ENCODE measurements at places on chromosomes 1 and 21.

DNA sequence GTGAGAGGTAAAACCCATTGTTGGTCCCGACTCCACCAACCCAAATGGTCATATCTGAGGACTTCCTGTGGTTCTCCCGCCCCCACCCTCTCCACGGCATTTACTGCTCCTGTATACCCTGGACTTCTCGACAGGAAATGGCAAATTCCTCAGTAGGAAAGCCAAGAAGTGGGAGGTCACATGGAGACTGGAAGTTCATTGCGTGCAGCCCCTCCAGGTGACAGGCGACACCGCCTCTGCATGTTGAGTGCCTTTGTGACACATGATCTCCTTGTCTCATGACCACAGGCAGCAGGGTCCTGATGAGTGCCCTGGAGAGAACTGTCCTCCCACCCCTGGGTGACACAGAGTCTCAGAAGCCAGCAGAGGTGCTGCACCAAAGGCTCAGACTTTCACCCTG is 24.2 kb downstream of the ERG start:
- no peak for DNase-seq

DNA sequence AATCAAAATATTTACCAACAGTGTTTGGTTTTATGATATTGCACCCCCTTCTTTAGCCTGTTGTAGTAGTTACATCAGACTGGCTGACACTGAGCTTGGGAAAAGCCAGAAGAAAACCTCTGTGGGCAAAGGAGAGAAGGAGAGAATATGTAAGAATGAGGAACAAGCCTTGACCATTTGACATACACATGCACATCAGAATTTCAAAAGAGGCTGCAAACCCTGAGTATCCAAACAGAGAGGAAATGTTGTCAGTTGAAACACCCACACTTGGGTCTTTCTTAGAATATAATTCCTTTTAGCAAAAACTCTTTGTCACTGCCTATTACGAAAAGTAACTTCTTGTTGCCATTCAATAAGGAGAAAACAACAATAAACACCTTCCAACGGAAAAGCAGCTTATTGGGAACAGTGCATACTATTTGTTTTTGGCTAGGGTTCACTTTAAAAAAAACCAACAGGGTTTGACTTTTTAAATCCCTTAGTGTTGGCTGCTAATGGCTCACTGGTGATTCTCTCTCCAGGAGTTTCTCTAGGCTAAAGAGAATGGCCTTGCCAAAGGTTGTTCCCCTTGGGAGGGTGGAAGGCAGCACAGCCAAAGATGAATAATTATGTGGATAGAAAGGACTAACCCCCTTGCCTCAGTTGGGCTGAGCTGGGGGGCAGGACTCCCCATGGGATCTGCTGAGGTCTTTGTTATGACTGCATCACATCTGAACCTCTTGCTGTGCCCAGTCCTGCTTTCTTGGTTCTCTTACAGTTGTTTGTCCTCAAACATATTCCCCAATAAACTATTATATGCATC is 48.9 kb downstream of the GORAB start:
- no peak for DNase-seq

DNA sequence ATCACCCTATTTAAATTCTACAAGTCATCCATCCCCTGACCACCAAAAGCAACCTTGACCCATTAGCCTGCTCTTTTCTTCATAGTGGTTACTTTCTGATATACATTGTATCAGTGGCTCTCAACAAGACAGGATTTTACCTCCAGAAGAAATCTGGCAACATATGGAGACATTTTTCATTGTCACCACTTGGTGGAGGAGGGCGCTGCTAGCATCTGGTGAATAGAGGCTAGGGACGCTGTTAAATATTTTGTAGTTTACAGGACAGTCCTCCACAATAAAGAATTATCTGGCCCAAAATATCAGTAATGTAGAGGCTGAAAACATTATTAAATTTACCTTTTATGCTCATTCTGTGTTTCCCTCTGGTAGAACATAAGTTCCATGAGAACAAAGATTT is 6.1 kb downstream of the HSPA13 start:
- no peak for DNase-seq

DNA sequence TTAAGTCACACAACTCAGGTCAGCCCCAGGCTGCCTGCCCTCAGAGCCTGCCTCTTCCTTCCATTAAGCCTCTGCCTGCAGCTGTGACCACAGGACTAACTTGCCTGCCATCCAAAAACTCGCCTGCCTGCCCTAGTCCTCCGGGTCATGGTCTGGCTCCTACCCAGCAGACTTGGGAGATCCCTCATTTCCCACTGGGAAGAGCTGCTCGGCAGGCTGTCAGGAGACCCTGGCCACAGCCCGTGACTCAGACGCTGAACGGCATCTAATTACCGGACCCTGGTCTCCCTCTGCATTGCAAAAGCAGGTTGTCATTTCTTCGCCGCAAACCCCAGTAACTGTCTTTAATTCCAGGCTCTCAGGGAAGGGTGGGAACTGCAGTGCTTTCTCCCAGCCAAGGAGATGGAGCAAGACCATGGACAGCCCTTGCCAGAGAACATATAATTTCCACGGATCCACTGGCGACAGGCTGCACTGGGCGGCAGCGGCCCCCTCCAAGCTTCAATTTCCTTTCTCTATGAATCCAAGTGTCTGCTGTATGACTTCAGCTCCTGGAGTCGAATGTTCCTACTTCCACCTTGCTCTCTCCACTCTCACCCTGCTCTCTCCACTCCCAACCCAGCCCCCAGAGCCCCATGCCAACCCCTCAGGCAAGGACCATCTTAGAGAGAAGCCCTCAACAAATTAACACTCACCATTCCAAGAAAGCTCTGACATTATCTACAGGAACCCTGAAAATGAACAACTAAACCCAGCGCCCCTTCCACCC is 20.4 kb downstream of the OLFML2B start:
- no peak for DNase-seq

- DNase-seq, result no peak
Observed at GRCh38 chr1:43366179-43366578, 1.6 kb downstream of the ELOVL1 start.

- peak; percentile 57 for DNase-seq
Observed at GRCh38 chr1:41726899-41727748, 191.6 kb downstream of the HIVEP3 start.

DNA sequence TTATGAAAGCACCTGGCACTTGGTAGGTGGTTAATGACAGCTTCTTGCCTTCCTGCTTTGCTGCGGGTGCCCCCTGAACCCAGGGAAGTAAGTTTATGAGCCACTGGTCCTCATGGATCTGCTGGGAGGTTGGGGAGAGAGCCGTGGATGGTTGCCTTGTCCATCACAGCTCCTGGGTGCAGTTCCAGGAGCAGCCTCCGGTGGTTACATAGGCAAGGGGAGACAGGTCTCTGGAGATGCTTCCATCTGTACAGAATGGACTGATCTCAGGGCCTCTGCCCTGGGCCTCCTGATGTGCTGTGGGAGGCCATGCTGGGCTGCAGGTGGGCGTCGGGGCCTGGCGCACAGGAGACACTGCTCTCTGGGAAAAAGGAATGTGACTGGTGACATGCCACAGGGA is 31.6 kb upstream of the ARHGEF10L start:
- no peak for DNase-seq

- DNase-seq, result peak; percentile 89
Observed at GRCh38 chr1:53946252-53947171, at the start of gene LRRC42. TSS of gene LRRC42 (plus strand) at chr1:53946350. CDS start at chr1:53952000, 5,650 bp downstream.

GRCh38 chr21:42346866-42347600 is 3.8 kb downstream of the TFF2 start:
- no peak for DNase-seq

DNA sequence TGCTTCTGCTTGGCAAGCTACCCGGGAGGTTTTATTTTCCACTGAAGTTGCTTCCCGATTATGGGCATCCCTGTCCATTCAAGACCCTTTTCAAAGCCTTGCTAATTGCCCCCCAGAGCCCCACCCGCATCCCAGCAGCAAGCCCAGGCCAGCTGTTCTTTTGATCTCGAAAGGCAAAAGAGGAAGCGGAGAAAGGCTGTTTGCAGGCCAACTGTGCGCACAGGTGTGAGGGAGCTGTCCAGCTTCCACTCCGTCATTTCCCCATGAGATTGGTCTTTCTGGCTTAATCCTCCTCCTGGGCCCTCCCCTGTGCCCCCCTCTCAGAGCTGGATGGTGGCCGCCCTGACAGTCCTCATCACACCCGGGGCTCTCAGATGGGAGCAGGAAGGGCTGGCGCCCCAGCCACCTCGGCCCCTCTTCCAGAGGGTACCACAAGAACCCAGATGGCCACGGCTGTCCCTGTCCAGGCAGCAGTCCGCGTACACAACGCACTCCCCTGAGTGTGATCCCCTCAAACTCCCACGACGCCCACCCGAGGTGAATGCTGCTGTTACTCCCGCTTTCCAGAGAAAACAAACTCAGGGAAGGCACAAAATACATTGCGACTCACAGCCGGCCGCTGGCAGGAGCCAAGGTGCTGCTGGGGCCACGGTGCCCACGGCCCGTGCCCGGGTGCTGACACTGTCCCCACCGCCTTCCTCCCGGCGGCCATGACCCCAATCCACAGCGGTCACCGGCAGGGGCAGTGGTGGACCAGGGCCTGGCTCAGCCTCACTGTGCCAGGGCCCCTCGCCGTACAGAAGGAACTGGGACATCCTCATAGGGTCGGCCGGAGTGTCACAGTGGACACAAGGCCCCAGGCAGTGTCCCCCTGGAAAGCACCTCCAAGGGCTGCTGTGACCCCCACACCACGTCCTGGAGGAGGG is 121.9 kb downstream of the CRYAA start:
- DNase-seq, result no peak

DNA sequence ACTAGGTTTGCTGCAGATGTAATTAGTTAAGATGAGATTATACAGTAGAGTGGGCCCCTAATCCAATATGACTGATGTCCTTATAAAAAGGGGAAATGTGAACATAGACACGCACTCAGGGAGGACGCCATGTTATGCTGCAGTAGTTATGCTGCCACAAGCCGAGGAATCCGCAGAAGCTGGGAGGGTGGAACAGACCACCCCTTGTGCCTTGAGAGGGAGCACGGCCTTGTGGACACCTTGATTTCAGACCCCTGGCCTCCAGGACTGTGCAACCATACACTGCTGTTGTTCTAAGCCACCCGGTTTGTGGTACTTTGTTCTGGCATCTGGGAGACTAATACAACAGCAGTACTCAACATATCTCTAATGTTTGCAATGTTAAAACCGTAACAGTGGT is 57.9 kb upstream of the HIVEP3 start:
- no peak for DNase-seq

GRCh38 chr1:226026833-226027232 is 27.7 kb upstream of the SDE2 start:
- DNase-seq, result no peak

GRCh38 chr21:21458124-21458631 is 460.0 kb downstream of the NCAM2 start:
- DNase-seq, result no peak

DNA sequence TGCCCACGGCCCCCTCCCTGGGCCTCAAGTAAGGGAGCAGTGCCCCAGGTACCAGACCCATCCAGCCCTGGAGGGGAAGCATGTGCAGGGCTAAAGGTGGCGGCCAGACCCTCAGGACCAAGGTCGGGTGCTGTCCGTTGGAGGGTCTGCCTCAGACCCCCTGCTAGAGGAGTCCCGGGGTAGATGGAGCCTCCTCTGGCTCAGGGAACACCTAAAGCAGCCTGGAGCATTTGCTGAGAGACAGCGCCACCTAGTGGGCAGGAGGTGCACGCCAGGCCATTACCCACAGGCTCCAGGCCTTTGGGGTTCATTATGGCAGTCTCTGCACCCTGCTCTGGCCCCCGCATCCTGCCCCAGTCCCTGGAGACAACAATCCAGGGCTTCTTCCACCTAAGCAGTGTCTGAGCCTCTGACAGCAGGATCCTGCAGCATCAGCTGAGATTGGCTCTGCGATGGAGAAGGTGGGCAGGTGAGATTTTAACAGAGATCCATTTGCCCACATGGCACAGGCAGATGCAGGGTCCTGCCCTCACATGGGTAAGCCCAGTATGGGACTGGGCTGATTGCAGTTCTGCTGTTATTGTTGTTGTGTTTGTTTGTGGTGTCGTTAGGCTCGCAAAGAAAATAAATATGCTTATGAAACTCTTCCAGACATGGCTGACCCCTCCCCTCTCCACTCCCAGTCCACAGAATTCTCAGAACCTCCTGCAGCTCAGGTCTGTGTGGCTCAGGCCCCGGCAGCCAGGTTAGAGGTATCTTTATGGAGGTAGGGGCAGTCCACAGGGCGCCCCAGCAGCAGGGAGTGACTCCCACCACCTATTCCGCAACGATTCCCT is 42.4 kb downstream of the CTNNBIP1 start:
- DNase-seq, result peak; percentile 85

DNA sequence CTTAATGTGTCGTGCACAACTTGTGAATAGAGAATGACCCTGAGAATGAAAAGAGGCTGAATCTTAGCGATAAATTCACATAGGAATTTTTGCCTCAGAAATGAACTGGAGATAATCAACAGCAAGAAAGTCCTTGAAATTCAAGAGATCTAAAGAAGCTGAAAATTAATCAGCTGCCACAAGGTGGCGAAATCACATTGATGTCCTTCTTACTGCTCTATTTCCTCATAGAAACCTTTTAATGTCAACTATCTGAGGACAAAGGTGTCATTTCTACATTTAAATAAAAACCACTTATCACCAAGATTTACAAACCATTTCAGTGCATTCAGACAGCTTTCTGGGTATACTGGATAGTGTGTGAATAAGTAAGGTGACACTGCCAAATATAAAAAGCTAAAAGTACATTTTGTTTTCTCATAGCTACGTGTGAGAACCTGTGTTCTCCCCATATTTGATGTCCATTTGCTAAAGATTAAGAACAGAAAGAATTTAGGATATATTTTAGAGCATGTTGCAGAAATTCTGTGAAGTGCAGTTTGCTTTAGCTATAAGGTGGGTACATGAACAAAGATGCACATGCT is 485.3 kb upstream of the PTBP2 start:
- DNase-seq, result no peak

DNA sequence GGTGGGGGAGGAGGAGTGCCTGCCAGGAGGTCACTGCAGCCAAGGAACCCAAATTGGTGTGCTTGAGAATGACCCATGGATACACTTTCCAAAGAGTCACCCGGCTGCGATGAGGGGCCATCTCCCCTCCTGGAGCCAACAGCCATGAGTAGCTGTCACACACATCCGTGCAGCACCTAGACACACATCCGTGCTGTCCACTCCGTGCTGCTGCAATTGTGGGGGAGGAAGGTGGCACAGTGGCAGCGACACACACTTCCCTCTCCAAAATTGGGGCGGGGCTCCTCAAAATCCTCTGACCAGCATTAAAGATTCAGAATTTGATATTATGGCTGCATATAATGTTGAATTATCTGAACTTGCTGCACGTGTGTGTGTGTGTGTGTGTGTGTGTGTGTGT is 15.8 kb downstream of the TP73 start:
- DNase-seq, result no peak
